ENCODE measurements at places on chromosomes 6 and 20.
A peak's percentile ranks its signal among the peaks of the same experiment; 100 is the strongest.

GRCh38 chr6:23823421-23823820 is 302.6 kb upstream of the NRSN1 start:
- no peak for DNase-seq

DNA sequence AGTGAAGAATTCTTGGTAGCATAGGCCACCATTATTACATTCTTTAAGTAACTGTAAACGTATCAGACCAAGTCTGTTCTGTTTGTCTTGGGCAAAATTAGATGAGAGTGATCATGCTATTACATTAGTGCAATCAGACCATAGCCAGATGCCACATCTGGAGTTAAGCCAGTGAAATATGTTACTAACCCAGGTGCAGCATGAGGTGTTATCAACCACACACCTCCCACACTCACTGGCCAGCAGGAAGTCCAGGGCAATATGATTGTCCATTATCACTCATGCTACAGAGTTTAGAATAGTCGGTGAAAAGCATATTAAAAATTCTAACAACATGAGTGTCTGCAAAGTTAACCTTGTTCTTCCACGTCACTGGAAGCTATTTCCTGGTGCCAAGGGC is 174.7 kb upstream of the PROKR2 start:
- no peak for DNase-seq

DNA sequence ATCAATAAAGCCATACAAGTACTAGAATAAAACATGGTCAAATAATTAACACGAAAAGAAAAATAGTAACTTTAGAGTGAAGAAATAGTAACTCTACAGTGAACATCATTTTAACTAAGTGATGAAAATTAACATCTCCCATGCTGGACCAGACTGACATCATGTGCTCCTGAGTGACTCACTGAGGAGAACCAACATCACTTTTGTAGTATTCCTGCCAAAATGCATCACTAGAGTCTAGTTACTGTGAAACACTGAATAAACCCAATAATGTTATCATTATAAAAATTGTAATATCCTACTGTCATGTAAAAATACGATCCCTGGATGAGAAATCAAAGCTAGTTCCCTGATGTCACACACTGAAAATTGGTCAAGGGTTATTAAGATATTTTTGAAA is 361.3 kb downstream of the CD109 start:
- no peak for DNase-seq

DNA sequence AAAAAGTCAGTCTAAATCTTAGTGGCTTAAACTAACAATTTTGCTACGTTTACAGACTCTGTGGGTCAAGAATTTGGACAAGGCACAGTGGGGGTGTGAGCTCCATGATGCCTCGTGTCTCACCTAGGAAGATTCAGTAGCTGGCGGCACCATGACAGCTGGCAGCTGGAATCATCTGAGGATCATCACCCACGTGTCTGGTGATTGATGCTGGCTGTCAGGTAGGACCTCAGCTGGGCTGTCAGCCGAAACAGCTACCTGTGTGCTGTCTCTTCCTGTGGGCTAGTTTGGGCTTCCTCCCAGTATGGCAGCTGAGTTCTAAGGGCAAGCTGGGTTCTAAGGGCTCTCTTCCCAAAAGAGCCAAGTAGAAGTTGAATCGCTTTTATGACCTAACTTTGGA is 26.4 kb upstream of the DLGAP4 start:
- no peak for DNase-seq

GRCh38 chr6:121607721-121608120 is 172.3 kb downstream of the GJA1 start:
- DNase-seq = no peak

DNA sequence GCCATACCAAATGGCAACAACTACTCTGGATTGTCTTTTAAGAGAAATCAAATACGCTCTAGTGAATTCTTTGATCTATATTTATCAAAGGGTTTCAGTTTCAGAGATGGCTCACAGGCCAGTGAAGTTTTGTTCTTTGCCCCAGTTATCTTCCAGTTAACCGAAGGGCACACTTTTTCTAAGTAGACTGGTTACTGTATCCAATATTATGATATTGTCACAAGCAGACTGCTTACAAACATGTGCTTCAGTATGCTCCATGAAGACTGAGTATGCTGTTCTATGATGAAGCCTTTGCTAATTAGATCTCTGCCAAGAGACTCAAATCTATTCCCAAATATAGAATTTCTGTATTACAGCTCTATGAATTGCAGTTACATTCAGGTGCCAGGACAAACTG is 181.1 kb downstream of the REV3L start:
- DNase-seq = peak; percentile 39

DNA sequence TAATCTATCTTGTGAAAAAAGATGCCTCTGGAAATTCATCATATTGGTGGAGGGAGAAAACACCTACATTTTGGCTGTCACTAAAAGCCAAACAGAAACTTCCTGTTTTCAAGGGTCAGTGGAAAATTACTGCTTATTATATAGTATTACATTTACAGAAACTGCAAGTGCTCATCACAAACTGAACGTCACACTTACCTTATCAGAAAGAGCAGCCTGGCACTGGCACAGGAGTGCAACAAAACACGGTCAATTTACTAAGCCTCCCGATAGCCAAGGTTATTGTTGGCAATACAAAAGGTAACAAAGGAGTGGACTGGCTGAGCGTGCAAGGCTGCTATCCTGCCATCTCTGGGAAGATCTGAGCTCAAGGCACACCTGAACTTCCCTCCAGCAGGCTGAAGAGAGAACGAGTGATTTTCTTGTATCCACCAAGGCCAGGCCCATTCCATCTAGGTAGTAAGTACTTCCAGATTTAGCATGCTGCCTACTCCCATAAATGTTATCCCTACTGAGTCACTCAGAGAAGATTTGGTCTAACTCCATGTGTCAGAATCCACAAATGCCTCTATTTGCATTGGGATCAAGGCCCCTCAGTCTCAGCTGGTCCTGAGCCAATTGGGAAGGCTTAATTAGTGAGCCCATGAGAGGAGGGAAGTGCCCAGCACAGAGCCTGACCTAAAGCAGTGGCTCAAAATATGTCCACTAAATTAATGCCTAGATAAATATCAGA is 399.8 kb downstream of the BTBD9 start:
- peak; percentile 23 for DNase-seq

DNA sequence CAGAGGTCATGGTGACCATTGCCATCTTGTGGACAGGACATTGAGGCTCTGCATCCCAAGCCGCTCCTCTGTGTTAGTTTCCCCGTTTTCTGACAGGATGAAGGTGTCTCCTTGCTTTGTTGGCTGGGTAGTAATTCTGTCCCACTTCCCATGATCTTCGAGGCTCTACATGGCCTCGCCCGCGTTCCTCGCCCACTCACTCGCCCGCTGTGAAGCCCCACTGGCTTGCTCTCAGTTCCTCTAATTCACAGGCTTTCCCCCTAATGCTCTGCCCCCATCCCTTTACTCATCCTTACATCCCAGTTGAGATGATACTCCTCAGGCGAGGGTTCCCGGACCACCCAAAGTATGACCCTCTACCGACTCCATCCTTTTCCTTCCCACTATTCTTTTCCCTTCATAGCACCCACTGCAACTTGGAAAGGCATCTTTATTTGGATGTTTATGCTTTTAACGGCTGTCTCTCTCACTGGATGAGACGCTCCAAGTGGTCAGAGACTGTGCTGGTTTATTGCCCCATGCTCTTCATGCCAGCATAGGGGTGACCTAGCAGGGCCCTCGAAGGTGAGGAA is 511 bp upstream of the SLC35B2 start:
- DNase-seq = peak; percentile 60

DNA sequence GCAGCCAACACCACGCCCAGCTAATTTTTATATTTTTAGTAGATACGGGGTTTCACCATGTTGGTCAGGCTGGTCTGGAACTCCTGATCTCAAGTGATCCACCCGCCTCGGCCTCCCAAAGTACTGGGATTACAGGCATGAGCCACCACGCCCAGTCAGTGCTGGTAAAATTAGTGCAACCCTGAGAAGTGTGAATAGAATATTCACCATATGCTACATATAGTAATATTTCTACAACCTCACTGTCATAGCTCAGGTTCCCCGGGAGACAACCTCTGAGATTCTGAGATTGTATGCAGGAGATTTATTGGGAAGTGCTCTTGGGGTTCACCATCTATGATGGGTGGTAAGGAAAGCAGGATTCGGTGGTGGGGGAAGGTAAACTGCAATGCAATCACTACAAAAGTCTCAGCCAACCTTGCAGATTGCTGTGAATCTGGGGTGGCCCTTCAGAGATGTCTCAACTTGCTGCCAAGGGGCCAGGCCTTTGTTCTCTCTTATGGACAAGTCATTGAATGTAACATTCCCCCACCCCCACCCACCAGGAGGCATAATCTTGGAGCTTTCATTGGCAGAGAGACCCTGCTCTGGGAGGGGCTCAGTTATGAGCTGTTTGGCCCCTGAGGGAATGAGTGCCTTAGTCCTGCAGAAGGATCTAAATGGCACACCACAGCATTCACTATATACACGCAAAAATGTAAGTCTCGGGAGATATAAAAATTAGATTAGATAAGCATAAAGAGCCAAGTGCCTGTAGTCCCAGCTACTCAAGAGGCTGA is 34.0 kb upstream of the SEC63 start:
- no peak for DNase-seq

DNA sequence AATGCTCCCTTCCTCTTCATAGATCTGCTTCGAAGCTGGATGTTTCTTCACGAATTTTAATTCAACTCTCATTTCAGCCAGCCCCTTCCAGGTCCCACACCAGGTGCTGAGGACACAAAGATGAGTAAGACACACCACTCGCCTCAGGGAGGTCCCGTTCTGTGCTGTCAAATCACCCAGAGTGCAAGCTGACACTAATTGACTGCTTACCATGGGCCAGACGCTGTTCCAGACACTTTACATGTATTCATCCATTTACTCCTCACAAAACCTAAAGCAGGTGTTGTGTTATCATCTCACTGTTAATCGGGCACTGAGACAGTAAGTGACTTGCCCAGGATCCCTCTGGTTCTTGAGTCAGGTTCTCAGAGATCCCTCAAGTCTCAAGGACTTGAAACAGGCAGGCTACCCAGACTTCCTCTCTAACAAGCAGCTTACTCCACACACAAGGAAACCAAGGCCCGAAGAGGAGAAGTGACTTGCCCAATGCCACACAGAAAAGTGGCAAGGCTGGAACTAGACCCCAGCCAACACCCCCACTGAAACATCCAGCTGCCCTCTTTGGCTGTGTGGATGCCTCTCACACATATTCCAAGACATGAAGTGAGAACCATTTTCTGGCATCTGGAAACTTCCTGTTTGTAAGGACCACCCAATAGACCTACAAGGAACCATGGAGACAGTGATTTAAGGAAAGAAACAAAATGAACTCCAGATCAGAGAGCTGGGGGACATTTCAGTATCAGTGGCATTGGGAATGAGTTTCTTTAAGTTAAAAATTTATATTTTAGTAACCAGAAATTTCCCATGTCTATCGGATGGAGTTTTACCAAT is 174.5 kb downstream of the CDC5L start:
- DNase-seq = no peak

GRCh38 chr6:167566711-167567141 is 241.8 kb downstream of the TTLL2 start:
- no peak for DNase-seq

DNA sequence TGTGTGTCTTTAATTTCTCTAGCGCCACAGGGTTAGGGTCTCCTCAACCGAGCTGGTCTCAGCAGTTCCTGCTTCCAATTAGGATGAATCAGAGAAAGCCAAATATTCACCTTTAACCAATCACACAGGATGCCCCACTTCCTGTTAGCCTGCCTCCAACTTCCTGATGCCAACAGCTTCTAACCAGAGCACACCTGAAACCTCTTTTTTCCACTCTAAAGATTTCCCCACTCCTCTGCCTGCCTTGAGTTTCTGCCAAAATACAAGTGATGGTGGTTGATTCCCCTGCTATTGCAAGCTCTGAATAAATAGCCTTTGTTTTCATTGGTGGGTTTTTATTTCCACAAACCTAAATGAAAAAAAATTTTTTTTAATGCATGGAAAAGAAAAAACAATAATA is 144.7 kb upstream of the UST start:
- no peak for DNase-seq

DNA sequence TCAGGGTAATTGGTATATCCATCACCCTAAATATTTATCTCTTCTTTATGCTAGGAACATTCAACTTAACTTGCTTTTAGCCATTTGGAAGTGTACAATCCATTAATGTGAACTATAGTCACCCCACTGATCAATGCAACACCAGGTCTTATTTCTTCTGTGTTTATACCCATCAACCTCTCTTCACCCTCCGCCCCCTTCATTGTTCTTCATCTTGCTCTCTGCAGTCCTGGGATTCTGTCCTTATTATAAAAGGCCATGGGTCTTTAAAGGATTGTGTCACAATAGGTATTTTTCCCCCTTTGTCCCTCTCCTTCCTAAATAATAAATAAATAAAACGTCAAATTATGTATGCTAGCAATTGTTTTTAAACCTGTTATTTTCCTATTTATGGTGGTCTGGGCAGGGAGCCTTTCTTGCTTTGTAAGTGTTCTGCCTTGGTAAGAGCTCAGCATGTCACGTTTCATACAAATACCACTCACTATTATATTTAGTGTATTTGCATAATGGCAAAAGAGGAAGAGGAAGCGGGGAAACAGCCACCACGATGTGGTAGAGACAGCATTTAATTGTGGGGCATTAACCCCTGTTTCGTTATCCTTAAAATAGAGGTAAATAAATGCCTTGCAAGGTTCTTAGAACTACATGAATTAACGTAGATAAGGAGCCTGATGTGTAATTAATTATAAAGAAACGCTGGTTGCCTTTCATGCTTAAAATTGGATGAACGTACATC is 1.9 kb downstream of the ABRACL start:
- peak; percentile 55 for DNase-seq

DNA sequence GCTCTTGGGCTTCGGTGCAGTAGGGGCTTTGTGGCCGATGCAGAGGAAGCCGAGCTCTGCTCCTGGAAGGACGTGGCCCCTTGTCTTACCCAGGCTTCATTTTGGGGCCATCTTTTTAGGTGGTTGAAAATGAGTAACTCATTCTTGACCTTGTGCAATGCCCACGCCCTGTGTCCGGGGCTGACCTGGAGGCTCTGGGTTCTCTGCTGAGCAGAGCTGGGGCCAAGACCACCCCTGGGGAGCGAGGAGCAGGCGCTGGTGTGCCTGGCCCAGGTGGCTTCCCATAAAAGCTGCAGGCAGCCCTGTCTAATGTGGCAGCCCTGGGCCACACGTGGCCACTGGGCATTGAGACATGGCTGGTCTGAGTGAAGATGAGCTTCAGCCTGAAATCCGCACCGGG is 25.7 kb downstream of the NTSR1 start:
- DNase-seq = no peak

DNA sequence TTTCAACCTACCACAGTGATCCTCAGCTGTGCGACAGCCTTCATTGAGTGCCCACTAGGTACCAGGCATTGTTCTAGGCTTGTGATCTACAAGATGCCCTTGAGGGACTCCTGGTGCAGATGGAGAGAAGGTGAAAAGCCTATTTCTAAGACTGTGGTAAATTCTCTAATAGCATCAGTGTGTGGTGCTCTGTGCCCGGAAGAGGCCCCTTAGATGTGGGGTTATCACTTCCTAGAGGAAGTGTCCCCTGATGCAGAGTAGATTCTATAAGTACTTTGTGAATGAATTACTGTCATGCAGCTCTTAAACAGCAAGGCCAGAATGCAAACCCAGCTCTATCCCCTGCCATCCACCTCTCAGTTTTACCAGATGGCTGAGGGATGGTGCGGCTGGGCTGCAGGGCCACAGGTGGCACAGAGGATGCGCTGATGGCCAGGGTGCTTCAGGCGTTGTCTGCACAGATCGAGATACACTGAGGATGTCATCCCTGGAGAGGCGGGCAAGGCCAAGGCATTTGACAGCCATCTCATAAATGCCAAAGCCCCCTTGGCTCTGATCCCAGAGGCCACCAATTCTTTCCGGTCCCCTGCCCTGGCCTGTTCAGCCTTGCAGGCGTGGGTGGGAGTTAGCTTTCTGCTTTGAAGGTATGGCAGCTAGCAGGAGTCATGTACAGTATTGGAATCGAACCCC is 96.7 kb downstream of the TOX2 start:
- no peak for DNase-seq
